ENCODE measurements at places on chromosomes 5 and 9. TPM values are rescaled to one million over a fixed set of nuclear protein-coding genes. Genes with fewer than 3 reads are reported as not detected.
A peak's percentile ranks its signal among the peaks of the same experiment; 100 is the strongest.

Gene ADAMTSL1
- total RNA-seq: not detected

Gene SAXO1
- 0.07 TPM for total RNA-seq

GRCh38 chr9:114264806-114265550, 57.9 kb upstream of the ORM1 start:
- no peak for DNase-seq

DNA sequence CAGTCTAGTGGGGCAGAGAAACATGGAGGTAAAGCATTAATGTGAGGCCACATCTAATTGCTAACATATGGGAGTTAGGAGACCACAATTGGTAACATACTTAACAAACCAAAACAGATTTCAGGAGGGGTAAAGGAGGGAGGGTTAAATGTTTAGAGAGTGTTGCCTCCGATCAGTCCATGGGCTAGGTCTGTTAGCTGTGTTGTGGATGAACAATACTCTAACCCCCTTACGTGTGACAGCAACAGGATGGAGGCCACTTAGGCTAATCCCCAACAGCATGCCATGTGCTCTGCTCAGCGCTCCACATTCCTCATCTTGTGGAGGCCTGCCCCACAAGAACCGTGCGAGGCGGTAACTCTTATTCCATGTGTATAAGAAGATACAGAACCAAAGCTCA, 167.0 kb downstream of the CRB2 start:
- no peak for DNase-seq

GRCh38 chr5:394671-395155, 48.3 kb upstream of the EXOC3 start:
- no peak for DNase-seq

- peak; percentile 6 for DNase-seq
Observed at GRCh38 chr5:138180183-138180782, 1.4 kb downstream of the KIF20A start.

GRCh38 chr5:143685246-143685815, 126.6 kb upstream of the HMHB1 start:
- no peak for DNase-seq

DNA sequence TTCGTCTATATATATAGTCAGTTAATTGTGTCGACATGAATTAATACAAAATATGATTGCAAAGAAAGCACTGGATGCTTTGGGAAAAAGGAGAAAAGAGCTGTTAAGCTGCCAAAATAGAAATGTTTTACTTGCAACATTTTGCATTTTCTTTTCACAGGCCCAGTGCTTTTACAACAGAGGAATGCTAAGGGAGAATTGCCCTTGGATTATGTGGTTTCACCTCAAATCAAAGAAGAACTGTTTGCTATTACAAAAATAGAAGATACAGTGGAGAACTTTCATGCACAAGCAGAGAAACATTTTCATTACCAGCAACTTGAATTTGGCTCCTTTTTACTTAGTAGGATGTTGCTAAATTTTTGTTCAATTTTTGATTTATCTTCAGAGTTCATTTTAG, 76.2 kb downstream of the SLF1 start:
- DNase-seq: no peak

DNA sequence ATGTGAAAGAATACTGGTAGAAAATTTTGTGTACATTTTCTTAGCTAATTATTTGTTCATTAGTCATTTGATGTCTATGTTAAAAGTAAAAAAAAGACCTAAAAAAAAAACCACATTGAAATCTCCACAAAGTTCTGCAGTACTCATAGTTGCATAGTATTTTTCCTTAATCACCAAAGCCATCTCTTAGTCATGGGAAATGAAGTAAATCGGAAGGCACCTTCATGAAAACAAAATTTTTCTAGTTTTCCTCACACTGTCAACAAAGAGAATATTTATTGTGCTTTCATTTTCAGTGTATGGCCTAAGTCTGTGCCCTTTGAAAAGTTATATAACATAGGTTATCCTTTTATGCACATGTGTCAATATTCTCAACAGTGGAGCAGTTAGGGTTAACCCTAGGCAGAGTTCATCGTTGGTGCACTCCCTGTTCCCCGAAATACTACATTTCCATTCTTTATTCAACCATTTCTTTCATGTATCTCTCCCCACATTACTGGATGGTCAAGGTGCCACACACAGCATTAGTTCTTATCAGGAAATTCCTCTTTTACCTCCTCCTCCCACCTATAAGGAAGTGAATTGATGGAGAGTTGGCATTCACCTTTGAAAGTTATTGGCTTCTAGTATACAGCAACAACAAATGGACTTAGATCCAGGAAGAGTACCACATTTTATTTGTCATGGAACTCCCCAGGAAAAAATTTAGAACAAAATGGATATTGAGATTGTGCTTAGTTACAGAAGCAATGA, 93.1 kb downstream of the NUDT12 start:
- DNase-seq: no peak

DNA sequence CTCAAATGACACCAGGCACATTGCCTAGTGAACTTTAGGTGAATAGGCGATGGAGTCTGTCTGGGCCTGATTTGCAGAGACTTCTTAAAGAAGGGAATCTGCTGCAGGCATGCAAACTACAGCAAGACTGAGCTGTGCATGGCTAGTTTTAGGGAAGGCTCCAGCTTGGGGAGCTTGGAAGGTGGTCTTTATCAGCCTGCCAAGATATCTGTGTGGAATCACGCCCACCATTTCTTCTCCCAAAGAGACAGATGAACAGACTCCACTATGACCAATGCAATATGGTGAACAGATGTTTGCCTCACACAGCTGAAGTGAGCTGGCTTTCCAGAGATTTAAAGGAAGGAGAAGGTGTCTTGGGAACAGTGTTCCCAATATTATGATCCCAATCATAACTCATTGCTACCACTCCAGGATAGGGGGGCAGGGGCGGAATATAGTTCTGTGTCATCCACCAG, 129.0 kb upstream of the HMHB1 start:
- DNase-seq: no peak

GRCh38 chr5:93503598-93504067, 77.4 kb downstream of the NR2F1-AS1 start:
- no peak for DNase-seq
